ENCODE measurements at places on chromosomes 6 and 20.

DNA sequence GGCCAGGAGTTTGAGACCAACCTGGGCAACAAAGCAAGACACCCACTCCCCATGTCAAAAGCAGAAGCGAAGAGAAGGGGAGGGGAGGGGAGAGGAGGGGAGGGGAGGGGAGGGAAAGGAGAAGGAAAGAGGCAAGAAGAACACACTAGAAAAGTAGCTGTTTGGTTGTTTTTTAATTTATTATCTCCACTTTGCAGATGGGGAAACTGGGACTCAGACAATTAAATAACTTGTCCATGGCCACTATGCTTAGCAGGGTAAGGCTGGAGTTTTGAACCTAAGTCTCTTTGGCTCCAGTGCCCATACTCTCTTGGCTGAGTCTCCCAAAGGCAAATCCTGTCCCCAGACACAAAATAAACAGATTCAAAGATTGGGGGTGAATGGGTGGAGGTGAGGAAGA, 12.4 kb upstream of the GHRH start:
- no peak for DNase-seq

- no peak for DNase-seq
Observed at GRCh38 chr6:109318328-109318876, 63.9 kb downstream of the CD164 start.

- peak; percentile 51 for DNase-seq
Observed at GRCh38 chr20:9025643-9026042, 43.2 kb upstream of the PLCB4 start.

- no peak for DNase-seq
Observed at GRCh38 chr20:20808016-20808415, 95.6 kb upstream of the RALGAPA2 start.

DNA sequence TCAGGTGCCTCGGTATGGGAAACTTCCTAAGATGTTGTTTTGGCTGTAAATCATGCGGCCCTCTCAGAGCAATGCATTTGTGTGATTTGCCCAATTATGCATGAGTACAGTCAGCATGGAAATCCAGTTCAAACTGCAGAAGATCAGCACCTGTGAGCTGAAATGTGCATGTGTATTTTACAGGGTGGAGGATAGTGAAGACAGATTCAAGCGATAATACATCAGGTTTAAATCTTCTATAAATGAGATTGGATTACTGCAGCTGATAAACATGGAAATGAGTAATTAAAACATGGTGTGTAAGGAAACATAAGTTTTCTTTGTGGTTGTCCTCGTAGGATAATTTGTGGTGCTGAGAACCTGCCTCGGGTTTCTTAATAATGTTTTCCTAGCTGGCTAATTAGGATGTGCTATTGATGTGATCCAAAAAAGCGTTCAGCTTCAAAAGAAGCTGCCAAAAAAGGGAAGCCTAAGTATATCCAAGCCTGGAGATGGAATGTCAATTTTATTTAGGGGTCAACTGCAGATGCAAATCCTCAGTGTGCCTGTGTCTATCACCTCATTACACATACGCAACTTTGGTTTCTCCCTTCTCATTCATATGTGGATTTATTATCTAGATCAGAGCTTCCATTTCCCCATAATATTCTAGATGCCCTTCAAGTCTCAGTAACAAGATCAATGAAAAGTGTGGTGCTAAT, 117.1 kb upstream of the CCDC28A start:
- DNase-seq, result no peak

DNA sequence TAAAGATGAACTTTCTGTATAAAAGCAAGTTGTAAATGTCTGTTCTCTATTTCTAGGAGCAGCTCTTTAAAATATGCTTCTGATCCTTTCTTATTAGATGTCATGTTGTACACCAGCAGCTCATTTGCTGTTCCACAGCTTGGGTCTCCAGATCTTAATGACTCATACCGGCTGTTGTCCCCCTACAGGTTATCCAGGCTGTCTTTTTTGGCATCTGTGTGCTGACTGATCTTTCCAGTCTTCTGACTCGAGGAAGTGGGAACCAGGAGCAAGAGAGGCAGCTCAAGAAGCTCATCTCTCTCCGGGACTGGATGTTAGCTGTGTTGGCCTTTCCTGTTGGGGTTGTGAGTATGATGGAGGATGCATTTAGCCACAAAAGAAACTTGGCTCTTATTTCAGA, 76.0 kb downstream of the AIG1 start:
- no peak for DNase-seq

DNA sequence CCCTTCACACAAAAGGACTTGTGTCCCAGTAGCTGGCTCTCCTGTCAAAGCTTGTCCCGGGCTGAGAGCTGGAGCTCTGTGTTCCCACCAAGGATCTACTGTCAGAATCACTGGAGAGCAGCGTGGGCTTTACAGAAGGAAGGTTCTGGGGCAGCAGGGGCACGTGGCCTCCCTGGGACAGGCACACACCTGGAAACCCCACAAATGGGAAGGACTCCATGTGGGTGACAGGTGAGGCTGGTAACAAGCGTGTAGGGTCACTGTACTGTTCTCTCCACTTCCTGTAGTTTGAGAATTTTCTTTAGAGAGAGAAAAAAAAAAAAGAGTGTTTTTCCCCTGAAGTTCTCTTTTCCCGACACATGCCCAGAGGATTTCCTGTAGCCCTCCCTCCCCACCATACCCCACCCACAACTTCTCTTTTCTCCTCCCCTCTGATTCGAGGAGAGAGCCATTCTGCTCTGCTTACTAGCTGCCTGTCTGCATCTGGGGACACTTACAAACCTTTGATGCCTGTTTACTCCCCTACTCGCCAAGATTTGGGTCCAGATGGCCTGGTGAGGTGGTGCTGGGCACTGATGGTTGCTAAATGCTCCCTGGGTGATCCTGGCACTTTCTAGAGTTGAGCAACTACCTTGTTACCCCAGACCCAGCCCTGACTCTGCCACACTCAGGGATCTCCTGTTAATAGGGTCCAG, 84.1 kb upstream of the SIRPA start:
- no peak for DNase-seq

- DNase-seq, result peak; percentile 35
Observed at GRCh38 chr6:136077834-136078576, 172.1 kb downstream of the MTFR2 start.

GRCh38 chr6:131828080-131828479, 20.3 kb downstream of the ENPP1 start:
- no peak for DNase-seq

DNA sequence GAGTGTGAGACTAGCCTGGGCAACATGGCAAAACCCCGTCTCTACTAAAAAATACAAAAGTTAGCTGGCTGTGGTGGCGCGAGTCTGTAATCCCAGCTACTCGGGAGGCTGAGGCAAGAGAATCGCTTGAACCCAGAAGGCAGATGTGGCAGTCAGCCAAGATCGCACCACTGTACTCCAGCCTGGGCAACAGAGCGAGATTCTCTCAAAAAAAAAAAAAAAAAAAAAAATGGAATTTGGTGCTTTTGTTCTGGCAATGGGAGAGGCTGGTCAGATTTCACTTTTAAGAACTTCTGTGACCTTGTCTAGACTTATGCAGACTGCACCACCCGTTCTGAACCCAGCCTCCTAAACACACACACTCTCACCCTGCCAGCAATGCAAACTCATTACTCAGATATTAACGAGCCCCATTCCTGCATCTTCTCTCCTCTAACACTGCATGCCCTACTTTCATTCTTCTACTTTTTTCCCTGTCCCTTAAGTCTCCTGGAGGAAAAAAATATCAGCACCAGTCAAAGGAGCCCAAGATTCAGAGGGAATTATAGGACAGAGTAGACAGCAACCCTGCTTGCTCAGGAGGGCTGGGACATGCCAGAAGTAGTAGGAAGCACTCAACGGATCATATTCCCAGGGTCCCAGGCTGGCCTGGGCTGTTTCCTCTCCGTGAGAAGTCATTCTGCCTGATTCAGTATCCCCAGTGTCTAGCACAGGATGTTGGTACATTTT, 4.4 kb downstream of the MOCS1 start:
- DNase-seq, result no peak

DNA sequence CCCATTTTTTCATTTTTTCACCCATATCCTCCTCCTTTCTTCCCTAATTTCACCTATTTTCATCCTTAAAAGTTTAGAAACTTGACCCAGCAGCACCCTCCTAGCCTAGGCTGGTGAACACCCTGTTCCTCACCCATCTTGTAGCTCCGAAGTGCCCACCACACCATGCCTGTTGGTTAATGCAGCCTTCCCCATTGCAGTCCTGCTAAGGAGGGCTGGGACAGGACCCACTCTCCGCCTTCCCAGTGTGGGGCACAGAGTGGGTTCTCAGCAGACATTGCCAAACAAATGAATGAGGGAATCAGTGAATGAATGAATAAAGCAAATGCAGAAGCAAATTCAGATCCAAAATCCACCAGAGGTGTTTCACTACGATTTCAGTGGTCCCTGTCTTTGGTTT, 45.7 kb downstream of the CTCFL start:
- no peak for DNase-seq

DNA sequence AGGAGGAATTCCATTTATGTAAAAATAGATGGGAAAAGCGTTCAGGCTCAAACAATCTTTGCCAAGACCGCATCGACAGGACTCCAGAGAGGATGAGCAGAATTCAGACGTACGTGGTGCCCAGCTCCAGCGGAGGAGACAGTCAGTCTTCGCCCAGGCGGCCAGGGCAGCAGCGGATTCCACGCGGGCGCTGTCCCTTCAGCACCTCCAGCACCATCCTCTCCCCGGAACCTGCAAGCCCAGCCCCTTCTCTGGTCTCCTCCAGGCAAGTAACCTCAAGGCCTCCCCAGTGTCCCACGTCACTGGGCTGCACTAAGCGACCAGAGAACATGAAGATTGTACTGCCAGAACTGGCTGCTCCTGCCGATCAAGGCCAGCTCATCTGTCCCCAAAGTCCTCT, 2.8 kb upstream of the KCNQ2 start:
- DNase-seq, result no peak

Data from RKO (cell line).